D721Med (cell line): ENCODE measurements at places on chromosomes 12 and 14.

GRCh38 chr12:117228239-117228638 lies 38.0 kb upstream of the FBXO21 start:
- no peak for DNase-seq

DNA sequence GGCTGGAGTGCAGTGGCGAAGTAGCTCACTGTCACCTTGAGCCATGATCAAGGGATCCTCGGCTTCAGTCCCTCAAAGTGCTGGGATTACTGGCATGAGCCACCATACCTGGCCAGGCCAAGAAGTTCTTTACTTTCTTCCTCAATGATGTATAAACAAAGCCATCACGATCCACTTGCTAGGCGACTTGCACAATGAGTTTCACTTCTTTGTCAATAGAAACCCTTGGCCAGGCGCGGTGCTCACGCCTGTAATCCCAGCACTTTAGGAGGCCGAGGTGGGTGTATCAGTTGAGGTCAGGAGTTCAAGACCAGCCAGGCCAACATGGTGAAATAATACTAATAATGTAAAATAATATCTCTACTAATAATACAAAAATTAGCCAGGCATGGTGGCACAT lies 14.4 kb upstream of the SPSB2 start:
- no peak for DNase-seq

GRCh38 chr14:101819251-101819990 lies 57.9 kb downstream of the PPP2R5C start:
- DNase-seq: no peak

GRCh38 chr12:49869816-49870500 lies 27.1 kb upstream of the BCDIN3D start:
- DNase-seq: no peak

DNA sequence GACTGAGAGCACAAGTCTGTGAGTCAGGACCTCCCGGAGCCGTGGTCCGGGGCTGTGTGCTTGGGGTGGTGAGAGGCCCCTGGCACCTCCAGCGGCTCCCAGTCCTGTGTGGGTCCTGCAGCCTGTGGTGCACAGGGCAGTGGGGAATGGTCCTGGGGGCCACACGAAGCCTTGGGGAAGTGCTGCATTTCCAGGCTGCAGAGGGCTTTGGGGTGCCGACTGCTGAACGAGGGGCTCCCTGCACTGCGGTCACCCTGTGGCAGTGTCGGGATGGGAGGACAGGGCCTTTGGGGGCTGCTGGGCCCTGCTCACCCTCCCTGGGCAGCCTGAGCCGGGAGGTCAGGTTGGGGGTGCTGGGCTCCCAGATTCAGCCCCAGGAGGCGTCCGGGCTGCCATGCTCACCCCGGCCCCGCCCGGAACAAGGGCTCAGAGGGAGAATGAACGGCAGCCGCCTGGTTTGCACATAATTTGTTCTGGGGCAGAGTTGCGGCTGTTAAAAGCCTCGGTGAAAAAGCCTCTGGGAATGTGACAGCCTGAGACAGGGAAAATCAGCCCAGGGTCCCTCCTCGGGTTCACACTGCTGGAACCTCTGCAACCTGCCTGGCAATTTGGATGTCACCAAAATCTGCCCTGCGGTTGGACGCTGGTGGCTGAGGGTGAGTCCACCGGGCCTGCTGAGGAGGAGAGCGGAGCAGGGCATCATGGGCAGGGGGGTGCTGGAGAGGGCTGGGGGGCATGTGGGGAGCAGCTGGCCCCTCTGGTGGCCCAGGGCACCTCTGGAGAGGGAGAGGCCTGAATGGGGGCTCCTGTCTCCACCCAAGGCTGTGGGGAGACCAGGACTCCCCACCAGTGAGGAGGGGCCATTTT lies 109.2 kb downstream of the KIF26A start:
- no peak for DNase-seq

GRCh38 chr12:62426089-62426488 lies 40.5 kb upstream of the MON2 start:
- DNase-seq: no peak

- DNase-seq: no peak
Measured at GRCh38 chr14:72714094-72714493, 179.8 kb downstream of the DPF3 start.

DNA sequence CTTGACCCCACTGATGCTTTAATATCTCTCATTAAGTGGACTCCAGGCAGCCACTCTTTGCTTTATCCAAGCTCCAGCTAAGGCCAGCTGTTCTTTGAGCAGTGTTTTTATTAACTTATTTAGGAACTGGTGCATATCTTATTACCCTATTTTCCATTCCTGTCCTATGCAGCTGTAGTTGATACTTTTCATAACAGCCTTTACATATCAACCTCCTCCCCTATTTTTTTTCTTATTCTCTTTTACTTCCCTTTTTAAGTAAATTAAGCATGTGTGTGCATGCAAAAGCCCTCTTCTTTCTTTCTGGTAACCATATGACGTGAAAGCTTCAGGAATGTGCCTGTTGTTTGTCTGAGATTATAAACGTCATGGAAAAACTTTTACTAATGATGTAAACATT lies 121.2 kb downstream of the PTPRQ start:
- no peak for DNase-seq

DNA sequence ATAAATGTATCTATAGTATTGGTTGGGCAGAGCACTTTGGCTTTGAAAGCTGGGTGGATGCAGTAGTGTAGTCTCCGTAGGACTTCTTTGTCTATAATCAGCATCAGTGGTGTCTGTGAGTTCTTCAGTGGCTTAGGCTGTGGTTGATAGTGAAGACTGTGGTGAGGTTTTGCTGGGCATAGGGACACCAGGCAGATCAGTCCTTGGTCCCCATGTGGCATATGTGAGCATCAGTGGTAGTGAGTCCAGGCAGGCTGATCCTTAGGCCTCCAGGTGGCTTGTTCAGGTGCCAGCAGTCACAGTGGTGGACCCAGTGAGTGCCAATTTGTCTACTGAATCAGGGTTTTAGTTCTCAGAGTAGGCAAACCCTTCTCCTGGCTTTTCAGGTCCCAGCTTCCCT lies 70.4 kb downstream of the CAND1 start:
- no peak for DNase-seq

- no peak for DNase-seq
Measured at GRCh38 chr12:30974746-30975500, 48.4 kb downstream of the TSPAN11 start.

DNA sequence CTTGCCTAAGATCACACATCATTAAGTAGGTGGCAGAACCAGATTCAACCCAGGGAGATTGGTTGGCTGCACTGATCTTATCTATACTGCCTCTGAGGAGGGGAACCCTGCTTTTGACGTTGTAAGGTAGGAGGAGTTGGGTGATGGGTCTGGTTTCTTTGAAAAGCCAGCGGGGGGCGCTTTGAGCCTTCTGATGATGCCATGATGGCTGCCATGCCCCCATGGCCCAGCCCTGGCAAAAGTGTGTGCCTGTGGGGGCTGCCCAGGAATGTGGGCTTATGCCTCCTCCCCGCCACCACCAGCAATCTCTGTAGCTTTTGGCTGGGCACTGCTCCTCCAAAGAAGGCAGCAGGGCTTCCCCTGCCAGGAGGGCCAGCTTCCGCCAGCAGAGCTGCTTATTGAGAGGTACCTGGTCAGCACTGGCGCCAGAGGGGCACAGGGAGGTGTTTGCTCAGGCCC lies 224.3 kb downstream of the SLC41A2 start:
- DNase-seq: no peak
